ENCODE measurements at places on chromosomes 1 and 21.

DNA sequence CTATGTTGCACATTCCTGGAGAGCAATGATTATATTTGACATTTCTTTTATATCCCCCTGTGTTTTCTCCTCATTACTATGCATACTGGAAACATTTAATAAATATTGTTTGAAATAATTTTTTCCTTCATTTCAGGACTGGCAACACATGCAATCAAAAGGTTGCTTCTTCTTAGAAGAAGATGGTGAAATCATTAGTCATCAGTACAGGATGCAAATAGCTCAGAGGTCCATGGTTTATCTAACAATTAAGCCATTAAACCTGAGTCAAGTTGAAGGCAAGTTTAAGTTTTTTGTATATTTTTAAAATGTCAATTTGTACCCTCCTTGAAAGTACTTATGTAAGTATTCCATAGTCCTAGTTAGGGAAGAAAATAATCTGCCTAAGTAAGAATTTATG, 22.5 kb downstream of the EFCAB7 start:
- no peaks in the 10 kb centered on the region for H3K4me1 ChIP-seq
- no peak overlapping the region for H3K27ac ChIP-seq
- no peaks in the 10 kb centered on the region for H3K27me3 ChIP-seq
- H3K36me3 ChIP-seq, result peaks cover 5% of the 10 kb centered on the region
- no peak for DNase-seq

DNA sequence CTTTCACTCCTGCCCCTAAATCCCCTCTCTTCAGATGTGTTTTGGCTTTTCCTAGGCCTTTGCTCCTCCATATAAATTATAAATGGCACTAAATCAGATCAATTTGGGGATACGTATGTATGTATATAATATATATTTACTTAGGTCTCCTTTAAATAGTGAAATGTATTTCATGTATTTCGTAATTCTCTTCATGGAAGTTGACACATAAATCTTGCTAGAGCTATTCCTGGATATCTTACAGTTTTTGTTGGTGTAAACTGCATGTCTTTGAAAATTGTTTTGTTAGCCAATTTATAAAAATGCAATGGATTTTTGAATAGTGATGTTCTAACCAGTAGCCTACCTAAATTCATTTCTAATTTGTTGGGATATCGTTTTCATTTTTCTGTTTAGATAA, 9.0 kb downstream of the RPF1 start:
- H3K4me1 ChIP-seq, result peaks cover 25% of the 10 kb centered on the region
- H3K27me3 ChIP-seq, result no peaks in the 10 kb centered on the region
- no peak overlapping the region for H3K4me3 ChIP-seq
- peaks cover 73% of the 10 kb centered on the region for H3K36me3 ChIP-seq
- no peak for DNase-seq

GRCh38 chr1:41813226-41813625, 105.5 kb downstream of the HIVEP3 start:
- DNase-seq, result no peak
- no peaks in the 10 kb centered on the region for H3K27me3 ChIP-seq
- no peak overlapping the region for H3K27ac ChIP-seq
- no peaks in the 10 kb centered on the region for H3K36me3 ChIP-seq
- H3K4me1 ChIP-seq, result peaks cover 39% of the 10 kb centered on the region

GRCh38 chr1:162861101-162861500, at the start of gene CCDC190:
Gene CCDC190, minus strand, starts transcription at chr1:162861175. Its CDS starts 1,529 bp downstream, at chr1:162859646.
- H3K4me3 ChIP-seq, result no peak within 1 kb of the TSS
- H3K27me3 ChIP-seq, result peaks cover 23% of the 10 kb centered on the region
- no peaks in the 10 kb centered on the region for H3K36me3 ChIP-seq

DNA sequence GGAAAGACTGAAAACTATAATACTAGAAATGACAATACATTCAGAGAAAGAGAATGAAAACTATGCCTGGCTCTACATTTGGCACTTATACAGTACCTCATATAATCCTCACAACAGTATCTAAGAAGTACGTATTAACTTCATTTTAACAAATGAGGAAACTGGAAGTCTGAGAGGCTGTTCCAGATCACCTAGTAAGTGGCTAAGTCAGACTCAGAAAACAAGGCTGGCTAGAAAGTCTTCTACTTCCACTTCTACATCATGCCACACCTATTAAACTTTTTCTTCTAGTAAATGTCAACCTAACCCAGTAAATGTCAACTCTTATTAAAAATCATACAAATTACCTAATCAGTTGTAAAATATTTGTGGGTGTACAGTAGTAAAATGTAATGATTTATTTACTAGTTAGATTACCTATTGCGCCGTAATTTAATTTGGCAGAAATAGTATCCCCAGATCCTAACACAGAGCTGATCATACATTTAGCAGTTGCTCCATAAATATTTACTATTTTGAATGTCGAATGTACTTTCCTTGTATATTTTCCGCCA, 36.8 kb upstream of the ASPM start:
- no peaks in the 10 kb centered on the region for H3K27me3 ChIP-seq
- no peak overlapping the region for H3K4me3 ChIP-seq
- DNase-seq, result no peak
- H3K36me3 ChIP-seq, result peaks cover 48% of the 10 kb centered on the region
- peaks cover 2% of the 10 kb centered on the region for H3K4me1 ChIP-seq

GRCh38 chr1:96487971-96488370, 233.6 kb upstream of the PTBP2 start:
- DNase-seq, result no peak
- no peaks in the 10 kb centered on the region for H3K36me3 ChIP-seq
- H3K4me3 ChIP-seq, result no peak overlapping the region

DNA sequence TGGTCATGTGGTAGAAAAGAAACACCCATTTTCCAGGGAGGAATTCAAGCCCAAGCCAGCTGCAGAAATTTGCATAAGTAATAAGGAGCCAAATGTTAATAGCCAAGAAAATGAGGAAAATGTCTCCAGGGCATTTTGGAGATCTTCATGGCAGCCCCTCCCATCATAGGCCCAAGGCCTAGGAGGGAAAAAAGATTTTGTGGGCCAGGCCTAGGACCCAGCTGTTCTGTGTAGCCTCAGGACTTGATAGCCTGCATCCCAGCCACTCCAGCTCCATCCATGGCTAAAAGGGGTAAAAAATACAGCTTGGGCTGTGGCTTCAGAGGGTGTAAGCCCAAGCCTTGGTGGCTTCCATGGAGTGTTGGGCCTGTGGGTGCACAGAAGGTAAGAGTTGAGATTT, 21.4 kb upstream of the LYPD8 start:
- H3K4me1 ChIP-seq, result no peaks in the 10 kb centered on the region
- H3K27me3 ChIP-seq, result no peaks in the 10 kb centered on the region
- no peak overlapping the region for H3K27ac ChIP-seq

DNA sequence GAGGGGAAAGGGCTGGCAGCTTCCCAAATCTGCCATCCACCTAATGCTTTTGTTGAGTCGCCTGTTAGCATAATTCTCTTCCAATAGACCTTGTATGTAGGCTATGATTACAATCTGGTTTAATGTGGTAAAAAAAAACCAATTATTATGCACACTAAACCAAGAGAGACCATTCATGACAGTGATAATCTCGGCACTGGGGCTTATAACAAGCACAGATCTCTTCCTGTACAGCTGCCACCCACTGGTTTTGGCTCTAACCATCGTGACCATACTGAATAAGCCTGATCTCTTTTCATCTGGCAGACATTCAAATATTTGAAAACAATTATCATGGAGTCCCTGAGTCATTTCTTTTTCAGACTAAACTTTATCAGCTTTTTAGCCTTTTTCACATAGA, 12.0 kb upstream of the SYT14 start:
- no peaks in the 10 kb centered on the region for H3K4me1 ChIP-seq
- H3K27ac ChIP-seq, result no peak overlapping the region
- H3K4me3 ChIP-seq, result no peak overlapping the region

DNA sequence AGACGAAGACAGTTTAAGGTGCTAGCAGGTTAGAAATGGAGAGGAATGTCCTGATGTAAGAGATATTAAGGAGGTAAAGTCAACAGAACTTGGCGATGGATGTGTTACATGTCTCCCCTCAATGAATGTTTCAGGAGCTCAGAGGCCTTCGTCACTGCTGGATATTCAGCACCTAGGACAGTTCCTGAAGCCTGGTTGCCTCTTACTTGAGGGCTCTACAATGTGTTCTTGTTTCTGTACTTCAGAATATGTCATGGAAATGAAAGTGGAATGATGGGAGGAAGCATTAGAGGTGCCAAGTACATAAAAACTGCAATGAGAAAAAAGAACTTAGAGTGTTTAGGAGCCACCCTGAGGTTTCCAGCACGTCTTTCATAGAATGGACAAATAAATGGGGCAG, 17.7 kb downstream of the TNR start:
- DNase-seq, result peak; percentile 49
- no peak overlapping the region for H3K27ac ChIP-seq
- no peaks in the 10 kb centered on the region for H3K4me1 ChIP-seq

- no peaks in the 10 kb centered on the region for H3K27me3 ChIP-seq
- no peak overlapping the region for H3K4me3 ChIP-seq
- H3K36me3 ChIP-seq, result no peaks in the 10 kb centered on the region
- no peak overlapping the region for H3K27ac ChIP-seq
- no peaks in the 10 kb centered on the region for H3K4me1 ChIP-seq
Measured at GRCh38 chr1:100879422-100879821, 15.2 kb downstream of the EXTL2 start.

DNA sequence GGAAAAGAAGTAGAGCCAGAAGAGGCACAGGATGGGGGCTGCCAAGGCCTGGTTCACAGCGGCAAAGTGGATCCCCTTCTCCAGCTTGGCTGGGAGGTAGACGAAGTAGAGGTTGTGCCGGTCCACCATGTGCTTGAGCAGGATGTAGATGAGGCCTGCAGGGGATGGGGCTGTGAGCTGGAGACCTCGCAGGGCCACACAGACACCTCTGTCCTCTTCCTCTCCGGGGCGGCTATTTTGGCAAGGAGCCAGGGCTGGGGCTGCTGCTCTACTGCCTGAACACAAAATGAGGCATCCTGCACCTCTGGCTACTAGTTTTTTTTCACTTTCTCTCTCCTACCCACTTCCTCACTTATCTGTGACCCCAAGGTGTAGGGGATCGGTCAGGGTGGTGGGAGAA, 32.3 kb downstream of the TMEM63A start:
- peaks cover 71% of the 10 kb centered on the region for H3K36me3 ChIP-seq
- no peak overlapping the region for H3K4me3 ChIP-seq

GRCh38 chr1:235133086-235133485, 4.4 kb upstream of the TOMM20 start:
- H3K4me3 ChIP-seq, result no peak overlapping the region
- no peaks in the 10 kb centered on the region for H3K27me3 ChIP-seq
- H3K4me1 ChIP-seq, result peaks cover 19% of the 10 kb centered on the region
- DNase-seq, result no peak

- H3K27ac ChIP-seq, result peak overlapping the region; percentile 76
- peaks cover 42% of the 10 kb centered on the region for H3K36me3 ChIP-seq
- no peak for DNase-seq
- H3K4me3 ChIP-seq, result no peak overlapping the region
- H3K4me1 ChIP-seq, result peaks cover 48% of the 10 kb centered on the region
Measured at GRCh38 chr1:156226116-156226538, 13.3 kb downstream of the PMF1 start.

GRCh38 chr1:31234870-31235269, 4.8 kb downstream of the NKAIN1 start:
- H3K27ac ChIP-seq, result no peak overlapping the region
- H3K4me3 ChIP-seq, result no peak overlapping the region
- no peak for DNase-seq
- H3K27me3 ChIP-seq, result peaks cover 39% of the 10 kb centered on the region
- peaks cover under 1% of the 10 kb centered on the region for H3K36me3 ChIP-seq

DNA sequence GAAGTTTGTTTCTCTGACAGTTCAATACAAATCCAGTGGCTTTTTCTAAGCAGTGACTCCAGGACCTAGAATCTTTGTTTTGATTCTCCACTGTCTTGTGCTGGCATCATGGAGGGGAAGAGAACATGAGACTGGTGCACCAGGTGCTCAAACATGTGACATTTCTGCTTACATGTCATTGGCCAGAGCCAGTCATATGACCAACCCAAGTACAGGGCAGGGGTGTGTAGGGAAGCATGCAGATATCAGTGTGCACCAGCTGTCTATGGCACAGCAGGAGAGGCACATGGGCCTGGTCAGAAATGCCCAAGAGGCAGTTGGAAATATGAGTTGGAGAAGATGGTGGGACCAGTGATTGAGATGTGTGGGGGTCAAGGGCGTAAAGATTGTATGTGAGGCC, 297.0 kb downstream of the HHAT start:
- H3K27me3 ChIP-seq, result no peaks in the 10 kb centered on the region
- no peak overlapping the region for H3K4me3 ChIP-seq
- H3K4me1 ChIP-seq, result no peaks in the 10 kb centered on the region
- H3K36me3 ChIP-seq, result no peaks in the 10 kb centered on the region
- no peak overlapping the region for H3K27ac ChIP-seq
- DNase-seq, result no peak

DNA sequence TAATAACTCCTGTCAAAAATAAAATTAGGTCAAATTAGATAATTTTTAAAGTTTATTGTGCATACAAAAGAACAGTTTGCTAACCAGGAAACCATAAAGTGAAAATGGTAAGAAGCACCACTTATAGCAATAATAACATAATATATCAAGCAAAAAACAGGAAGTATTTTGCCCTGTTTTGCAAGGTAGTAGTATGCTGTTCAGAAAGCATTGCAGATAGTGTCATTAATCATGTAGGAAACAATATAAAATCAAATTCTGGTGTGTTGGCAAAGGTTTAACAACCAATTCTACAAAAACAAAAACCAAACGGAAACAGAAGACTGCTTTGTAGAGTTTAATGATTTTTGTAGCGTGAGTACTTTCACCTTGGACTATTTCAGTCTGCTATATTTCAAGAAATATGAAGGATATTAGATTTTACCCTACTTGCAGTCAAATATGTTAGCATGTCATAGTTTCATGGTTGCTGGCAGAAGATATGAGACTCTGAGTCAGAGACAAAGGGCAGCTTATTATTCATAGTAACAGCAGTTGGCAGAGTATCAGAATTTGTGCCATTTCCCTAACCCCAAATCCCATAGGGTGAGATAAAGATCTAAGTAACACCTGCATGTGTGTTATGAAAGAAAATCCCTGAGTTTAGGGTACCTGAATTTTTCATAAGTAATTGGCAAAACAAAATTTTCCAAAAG, 729.0 kb upstream of the BRINP3 start:
- no peak for DNase-seq
- no peaks in the 10 kb centered on the region for H3K4me1 ChIP-seq
- H3K36me3 ChIP-seq, result no peaks in the 10 kb centered on the region
- no peak overlapping the region for H3K27ac ChIP-seq
- H3K4me3 ChIP-seq, result no peak overlapping the region

DNA sequence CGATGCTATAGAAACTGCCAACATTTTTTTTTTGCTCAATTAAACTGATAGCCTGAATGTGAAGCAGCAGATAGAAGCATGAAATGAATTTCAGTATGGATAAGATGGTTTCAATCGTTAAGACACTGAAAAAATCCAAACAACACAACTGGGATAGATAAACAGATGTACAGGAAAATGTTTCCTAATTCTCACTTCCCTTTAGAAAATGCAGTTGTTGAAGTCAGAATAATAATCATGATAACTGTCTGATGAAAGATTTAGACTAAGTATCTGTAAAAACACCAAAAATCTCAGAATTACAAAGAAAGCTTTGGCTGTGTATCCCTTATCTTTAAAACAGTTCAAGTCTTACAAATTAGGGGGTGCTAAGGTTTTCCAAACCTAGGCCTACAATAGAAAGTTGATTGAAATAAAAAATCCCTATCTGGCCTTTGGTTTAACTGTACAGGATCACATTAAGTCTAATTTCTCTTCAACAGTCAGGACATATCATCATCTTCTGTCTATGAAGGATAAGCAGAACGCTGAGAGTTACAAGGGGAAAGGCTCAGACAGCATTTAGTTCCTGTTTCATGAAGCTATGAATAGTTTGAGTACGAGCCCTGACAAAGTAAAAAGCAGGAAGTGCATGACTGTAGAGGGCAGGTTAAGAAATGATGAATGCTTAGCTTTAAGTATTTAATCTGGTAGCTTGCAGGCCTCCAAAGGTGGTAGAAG, 203.2 kb downstream of the APP start:
- H3K36me3 ChIP-seq, result peaks cover 20% of the 10 kb centered on the region
- H3K4me1 ChIP-seq, result peaks cover 11% of the 10 kb centered on the region
- no peak for DNase-seq
- H3K4me3 ChIP-seq, result no peak overlapping the region
